Pancreas (tissue), 10 donors: ENCODE measurements at places on chromosomes 7 and 10.

- no peak for DNase-seq
- no peaks in the 10 kb centered on the region for H3K36me3 ChIP-seq
- H3K27me3 ChIP-seq, result no peaks in the 10 kb centered on the region
- no peak overlapping the region for H3K27ac ChIP-seq
Measured at GRCh38 chr10:89785095-89785494, 83.7 kb downstream of the KIF20B start.

- no peaks in the 10 kb centered on the region for H3K4me1 ChIP-seq
- H3K4me3 ChIP-seq, result no peak overlapping the region
- peak; percentile 29 for DNase-seq
- H3K27me3 ChIP-seq, result no peaks in the 10 kb centered on the region
Measured at GRCh38 chr7:68176974-68177373, 1180.3 kb downstream of the TYW1 start.

DNA sequence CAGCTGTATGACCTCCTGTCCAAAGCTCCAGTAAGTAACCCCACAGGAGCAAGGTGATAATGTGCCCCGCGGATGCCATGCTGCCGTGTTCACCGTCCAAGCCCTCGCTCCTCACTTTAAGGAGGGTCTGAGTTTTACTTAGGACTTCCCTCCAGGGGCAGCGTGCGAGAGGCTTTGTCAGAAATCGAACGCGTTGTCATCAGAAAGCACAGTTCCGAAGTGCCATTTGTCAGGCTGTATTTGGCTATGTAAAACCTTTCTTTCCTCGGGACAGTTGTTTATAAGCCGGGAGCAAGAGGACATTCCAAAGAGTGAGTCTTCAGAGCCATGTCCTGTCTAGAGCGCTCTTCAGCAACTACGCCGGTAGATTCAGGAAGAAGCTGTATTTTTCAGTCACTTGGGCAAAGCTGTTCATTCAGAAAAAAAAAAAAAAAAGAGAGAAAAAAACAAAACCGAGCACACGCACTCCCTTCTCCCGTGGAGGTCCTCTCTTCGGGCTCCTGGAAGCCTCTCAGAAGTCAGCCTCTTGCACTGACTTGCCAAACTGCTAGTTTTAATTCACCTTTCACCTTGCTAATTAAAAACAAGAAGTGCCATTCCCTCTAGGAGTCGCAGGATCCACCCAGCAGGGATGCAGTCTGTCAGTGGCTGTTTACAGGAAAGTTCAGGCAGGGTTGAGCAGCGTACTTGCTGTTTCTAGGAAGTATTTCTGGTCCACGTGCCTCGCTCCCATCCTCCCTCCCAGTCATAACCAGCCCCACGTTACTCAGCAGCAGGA, at the start of gene SEMA3E:
TSS of gene SEMA3E (minus strand) at position 676 of the 778 bp plus-strand sequence.
- no peak for DNase-seq
- no peak within 1 kb of the TSS for H3K4me3 ChIP-seq
- H3K27me3 ChIP-seq, result no peaks in the 10 kb centered on the region
- peaks cover 7% of the 10 kb centered on the region for H3K4me1 ChIP-seq
- H3K36me3 ChIP-seq, result no peaks in the 10 kb centered on the region

DNA sequence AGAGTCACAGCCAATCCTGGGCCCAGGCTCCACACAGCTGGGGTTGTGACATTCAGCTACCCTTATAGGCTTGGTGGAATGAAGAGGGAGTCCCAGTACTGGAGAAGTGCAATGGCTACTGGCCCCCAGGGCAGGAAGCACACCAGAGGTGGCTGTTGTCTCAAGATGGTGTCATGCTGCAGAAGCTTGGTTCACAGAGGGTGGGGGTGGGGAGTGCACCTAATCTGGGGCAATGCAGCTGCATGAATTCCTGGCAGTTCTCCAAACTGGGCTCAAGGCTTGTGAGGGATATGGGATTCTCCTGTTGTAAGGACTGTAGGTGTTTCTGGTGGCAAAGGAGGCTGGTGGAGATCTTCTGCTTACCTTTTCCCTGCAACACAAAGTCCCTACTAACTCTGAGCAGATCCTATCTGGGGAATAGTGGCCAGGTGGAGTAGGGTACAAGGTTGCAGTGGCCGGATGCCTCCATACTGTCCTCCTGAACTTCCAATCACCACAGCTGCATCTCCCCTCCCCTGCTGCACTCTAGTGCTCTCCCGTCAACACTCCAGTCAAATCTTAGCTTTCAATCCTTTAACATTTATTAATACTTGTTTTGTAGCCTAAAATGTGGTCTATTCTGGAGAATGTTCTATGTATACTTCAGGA, 27.4 kb upstream of the PLA2G12B start:
- no peak overlapping the region for H3K4me3 ChIP-seq
- H3K36me3 ChIP-seq, result no peaks in the 10 kb centered on the region
- no peaks in the 10 kb centered on the region for H3K4me1 ChIP-seq
- no peak overlapping the region for H3K27ac ChIP-seq
- H3K27me3 ChIP-seq, result no peaks in the 10 kb centered on the region

DNA sequence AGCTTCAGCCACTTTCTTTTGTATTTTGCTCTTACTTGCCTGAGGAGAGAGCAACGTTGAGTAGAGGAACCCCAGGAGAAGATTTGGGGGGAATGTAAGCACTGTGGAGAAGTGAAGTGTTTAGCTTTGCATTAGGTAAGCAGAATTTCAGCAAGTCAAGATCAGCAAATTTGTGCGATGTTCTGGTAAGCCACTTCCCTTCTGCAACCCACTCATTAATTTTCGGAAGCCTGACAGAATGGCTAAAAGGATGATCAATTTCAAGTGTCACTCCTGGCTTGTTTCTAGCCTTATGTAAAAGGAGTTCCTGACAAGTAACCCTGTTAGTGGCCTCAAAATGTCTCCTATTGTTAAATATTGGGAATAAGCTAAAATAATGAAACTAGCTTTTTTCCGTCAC, 48.5 kb upstream of the NXPH1 start:
- no peak overlapping the region for H3K27ac ChIP-seq
- H3K36me3 ChIP-seq, result no peaks in the 10 kb centered on the region
- no peak for DNase-seq
- H3K4me1 ChIP-seq, result no peaks in the 10 kb centered on the region
- no peak overlapping the region for H3K4me3 ChIP-seq

- H3K27ac ChIP-seq, result no peak overlapping the region
- no peak overlapping the region for H3K4me3 ChIP-seq
- no peaks in the 10 kb centered on the region for H3K36me3 ChIP-seq
- DNase-seq, result no peak
- no peaks in the 10 kb centered on the region for H3K4me1 ChIP-seq
Measured at GRCh38 chr7:77242554-77242953, 42.9 kb upstream of the FGL2 start.

DNA sequence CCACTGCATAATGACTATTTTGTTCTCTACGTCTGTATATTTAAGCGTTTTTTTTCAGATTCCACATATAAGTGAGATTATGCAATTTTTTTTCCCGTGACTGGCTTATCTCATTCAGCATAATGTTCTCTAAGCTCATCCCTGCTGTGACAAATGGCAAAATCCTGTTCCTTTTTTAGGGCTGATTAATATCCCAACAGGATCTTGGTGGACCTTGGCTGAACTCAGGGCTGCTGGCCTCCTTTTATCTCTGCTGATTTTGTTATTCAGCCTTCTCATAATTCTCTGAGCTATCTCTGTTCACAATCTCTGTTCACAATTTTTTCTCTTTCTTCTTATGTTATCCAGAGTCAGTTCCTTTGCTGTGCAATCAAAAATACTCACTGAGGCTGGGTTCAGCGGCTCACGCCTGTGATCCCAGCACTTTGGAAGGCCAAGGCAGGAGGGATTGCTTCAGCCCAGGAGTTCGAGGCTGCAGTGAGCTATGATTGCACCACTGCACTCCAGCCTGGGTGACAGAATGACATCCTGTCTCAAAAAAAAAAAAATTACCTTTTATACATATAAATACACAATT, 1035.9 kb upstream of the AUTS2 start:
- no peak overlapping the region for H3K27ac ChIP-seq
- H3K27me3 ChIP-seq, result no peaks in the 10 kb centered on the region
- no peak for DNase-seq
- H3K36me3 ChIP-seq, result no peaks in the 10 kb centered on the region
- H3K4me1 ChIP-seq, result no peaks in the 10 kb centered on the region
- H3K4me3 ChIP-seq, result no peak overlapping the region
